Amniotic stem cell (primary cell): ENCODE measurements at places on chromosomes 13 and 19.

DNA sequence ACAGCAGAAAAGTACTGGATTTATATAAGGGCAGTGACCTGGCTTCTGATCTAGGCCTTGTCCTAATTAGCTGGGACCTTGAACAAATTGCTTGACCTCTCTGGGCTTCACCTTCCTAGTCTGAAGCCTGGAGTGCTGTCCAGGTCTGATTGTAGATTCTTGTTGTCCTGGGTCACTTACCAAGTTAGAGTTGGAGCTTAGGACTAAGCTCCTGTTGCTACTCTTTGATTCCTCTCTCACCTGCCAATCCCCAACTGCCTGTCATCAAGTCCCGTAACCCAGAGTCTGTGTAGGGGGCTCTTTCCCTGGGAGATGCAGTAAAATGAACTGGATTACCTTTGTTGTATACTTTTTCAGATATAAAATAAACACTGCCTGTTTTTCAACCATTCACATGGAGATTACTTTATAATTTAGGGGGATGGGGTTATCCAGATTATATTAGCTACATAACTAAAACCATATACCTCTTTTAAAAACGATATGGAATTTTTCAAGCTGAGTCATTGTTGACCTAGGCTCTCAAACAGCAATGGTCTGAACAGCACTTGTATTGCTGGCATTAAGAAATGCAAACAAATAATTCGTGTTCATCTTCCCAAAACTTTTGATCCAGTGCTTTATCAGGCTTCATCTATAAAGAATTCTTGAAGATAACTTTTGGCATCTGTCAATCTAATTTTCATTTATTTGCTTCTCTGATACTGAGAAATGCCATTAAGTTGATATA lies 5.8 kb downstream of the ARHGAP35 start:
- DNase-seq = no peak

- no peak for DNase-seq
Measured at GRCh38 chr19:39135701-39136100, 10.1 kb downstream of the PAK4 start.

- no peak for DNase-seq
Measured at GRCh38 chr13:77903435-77903834, 15.2 kb downstream of the EDNRB start.

GRCh38 chr13:40479196-40479845 lies 187.1 kb downstream of the FOXO1 start:
- no peak for DNase-seq

GRCh38 chr13:20714563-20715329 lies 11.2 kb downstream of the IL17D start:
- no peak for DNase-seq

DNA sequence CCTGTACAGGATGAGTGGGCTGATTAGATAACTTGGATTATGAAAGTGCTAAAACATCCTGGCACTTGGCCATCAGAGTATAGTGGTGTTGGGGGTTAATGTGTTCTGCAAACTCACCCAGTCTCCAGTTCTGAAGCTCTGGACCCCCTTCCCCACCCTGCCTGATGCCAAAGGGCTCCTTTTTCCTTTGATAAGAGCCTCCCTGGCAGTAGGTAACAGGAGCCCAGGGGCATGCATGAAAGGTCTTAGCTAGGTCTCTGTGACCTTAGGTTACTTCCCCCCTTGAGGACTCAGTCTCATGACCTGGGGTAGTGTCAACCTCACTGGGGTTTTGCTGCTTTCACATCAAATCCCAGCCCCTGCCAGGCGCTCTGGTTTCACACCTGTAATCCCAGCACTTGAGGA lies 2.5 kb downstream of the RPS28 start:
- DNase-seq = no peak
